Frontal cortex (tissue), 4 donors: ENCODE measurements at places on chromosomes 12 and 14. TPM values are rescaled to one million over a fixed set of nuclear protein-coding genes. Genes with fewer than 3 reads are reported as not detected.

DNA sequence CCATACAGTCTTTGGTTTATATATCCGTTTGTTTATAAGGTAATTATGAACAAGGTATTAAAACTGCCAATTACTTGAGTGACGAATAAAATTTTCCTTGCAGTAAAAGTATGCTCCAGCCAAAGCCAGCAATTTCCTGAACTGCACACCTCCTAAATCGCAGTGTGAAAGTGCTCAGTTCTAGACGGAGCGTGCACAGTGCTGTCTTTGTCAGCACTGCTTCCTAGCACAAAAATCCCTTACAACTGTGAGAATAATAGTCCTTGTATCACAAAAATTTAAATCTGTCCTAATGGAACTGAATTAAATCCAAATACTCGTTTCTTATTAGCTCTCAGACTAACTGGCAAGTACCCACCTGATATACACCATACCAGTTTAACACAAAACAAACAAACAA lies 26.3 kb downstream of the LRIG3 start:
- DNase-seq, result no peak

- DNase-seq, result no peak
These were observed 36.3 kb downstream of the PPP2R3C start for GRCh38 chr14:35085441-35085840.

DNA sequence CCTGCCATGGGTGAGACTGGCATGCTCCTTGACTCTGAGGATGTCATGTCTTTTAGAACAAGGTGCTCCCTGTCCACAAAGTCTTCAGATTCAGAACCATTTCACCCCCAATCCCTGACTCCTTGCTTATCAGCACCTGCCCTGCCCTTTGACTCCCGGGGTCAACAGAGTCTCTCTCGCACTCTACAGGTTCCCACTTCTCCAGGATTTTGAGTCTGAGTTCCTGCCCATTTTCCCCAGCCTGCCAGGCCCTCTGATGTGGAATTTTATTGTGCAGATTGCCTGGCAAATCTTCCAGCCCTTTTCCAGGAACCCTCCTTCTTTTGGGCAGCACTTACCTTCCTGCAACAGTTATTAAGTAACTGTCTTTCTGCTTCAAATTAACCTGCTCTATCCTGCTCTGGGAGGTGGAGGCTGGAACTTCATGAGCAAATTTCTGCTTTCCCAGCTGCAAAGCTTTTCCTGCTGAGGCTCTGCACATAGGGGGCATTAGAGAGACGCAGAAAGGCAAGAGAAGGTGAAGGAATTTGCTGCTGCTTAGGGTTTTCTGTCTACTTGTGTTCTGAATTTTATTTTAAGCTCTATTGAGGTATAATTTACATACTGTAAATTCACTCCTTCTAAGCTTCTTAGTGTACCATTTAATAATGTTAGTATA lies 259.1 kb downstream of the PCNX1 start:
- DNase-seq, result peak; percentile 46

DNA sequence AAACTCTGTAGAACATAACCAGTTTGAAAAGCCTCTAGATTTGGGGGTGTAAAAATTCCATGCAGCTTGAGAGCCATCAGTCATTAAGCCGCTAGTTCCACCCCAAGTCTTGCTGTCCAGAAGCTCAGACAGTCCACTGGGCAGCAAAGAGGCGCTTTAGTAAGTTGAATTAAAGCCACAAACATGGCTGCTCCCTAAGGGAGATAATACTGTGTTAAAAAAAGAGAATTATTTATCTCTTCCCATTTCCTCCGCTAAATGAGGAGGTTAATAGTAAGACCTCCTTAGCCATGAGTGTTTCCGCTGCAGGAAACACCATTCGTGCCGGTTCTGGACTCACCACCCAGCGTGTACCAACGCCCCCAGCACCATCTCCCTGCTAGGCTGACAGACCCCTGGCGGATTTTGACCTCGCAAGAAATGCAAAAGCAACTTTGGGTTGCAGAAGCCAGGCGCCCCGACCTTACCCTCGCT lies 536 bp downstream of the TM7SF3 start:
- DNase-seq, result peak; percentile 10

DNA sequence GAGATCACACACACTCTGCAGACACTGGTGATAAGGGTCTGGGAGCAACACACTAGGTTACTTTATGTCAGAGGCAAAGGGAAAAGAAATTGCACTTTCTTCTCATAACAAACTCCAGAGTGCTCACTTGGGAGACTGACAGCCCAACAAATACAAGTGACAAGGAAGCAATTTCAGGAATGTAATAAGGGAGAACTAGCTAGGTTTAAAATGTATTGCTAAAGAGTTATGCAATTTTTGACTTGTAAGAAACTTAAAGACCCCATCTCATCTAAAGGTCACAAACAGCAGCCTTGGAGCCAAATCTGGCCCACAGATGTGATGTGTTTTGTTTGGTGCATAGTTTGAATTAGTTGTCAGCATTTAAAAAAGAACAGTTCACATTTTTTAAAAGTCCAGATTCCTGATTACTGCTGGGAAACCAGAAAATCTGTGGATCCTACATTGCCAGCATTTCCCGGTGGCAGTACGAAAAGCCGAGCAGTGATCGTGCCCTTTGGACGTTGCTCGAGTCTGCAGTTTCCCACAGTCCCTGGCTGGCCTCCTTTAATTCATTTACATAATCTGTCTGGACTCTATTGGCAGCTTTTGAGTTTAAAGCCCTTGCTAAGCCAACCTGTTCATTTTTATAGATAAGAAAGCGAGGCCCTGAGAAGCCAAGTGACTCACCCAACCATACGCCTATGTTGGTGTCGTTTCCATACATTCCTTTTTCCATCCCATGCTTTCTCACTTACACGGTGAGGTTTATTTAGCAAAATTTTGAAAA lies 42.0 kb upstream of the ETV6 start:
- DNase-seq, result no peak

GRCh38 chr12:101229841-101230241 lies 19.8 kb upstream of the SLC5A8 start:
- DNase-seq, result no peak

GRCh38 chr12:82919388-82920054 lies 232.8 kb downstream of the TMTC2 start:
- DNase-seq, result no peak

DNA sequence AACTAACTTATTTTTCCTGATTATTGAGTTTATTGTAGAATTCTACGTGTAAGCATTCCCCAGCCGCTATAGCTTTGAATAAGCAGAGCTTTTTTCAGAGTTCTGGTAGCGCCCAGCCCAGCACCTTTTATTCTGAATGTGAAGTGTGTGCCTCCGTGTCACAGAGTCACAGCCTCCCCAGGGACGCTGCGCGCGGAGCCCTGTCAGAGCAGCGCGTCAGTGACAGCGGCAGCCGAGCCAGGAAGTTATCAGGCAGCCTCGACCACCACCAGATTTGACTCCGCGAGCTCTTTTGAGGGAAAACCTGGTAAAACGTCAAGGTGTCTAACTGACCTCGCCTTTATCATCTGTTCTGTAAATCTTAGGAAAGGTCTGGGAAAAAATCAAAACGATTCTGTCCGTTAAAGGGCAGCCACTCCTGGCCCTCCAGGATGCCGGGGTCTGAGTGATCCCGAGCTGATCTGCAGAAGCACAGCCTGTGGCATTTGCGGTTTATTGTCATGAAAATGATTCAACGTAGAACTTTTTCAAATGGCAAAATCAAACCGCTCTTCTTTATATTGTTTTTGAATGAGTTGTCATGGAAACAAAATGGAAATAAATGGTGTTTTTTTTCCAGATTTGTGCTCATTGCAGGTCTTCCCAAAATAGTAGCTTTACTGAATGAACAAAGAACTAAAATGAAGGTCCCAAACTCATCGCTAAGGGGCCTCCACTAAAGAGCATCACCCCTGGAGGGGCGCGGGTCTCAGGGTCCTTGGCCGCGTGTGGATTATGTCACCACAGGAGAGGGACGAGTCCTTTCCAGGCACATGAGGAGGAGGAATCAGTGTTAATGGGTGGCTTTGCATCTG lies 43.1 kb upstream of the MMP17 start:
- DNase-seq, result no peak

GRCh38 chr14:92719890-92720323 lies 28.5 kb downstream of the LGMN start:
- no peak for DNase-seq

DNA sequence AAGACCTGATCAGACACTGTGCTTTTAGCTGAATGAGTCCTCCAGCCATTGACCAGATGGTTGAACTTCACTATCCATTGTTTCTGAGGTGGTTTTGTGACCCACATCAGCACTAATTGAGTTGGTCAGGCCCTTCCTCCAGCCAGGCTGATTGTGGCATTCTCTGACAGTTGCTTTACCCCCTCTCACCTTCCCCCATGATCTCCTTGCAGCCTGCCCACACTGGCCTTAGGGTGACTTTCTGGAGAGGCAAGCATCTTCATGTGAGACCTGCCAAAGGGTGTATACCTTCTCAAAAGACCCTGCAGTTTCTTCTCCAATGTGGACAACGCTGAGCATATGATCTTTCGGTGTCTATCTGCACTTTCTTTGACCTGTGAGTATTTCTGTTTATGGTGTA lies 83.9 kb downstream of the GPATCH2L start:
- DNase-seq, result no peak

The LRTM2 gene
- 1.6 TPM for total RNA-seq

The TAS2R30 gene
- total RNA-seq, result 6.5 TPM

The ZDHHC22 gene
- total RNA-seq, result 5.7 TPM

The OVCH1 gene
- total RNA-seq, result 0.41 TPM

DNA sequence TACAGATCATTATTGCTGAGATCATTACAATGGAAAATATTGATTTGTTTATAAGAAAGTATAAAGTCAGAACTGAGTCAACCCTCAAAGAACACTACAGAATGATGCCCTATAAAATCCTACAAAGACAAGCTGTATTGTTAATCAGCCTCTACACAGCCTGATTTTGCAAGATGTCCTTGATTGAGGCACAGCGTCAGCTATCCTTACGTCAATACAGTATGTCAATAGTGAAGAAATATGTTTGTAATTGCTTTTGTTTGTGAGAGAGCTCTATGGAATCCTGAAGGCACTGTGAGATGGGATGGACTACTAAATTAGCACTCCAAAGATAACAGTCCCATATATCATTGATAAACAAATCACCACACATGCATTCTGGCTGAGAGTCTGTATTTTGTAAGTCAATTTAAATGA lies 70.7 kb downstream of the RASSF9 start:
- no peak for DNase-seq

GRCh38 chr12:113245695-113246477 lies 24.6 kb downstream of the TPCN1 start:
- no peak for DNase-seq

GRCh38 chr14:92985521-92985920 lies 62.6 kb downstream of the CHGA start:
- DNase-seq, result no peak

The AMDHD1 gene
- total RNA-seq, result 0.82 TPM

DNA sequence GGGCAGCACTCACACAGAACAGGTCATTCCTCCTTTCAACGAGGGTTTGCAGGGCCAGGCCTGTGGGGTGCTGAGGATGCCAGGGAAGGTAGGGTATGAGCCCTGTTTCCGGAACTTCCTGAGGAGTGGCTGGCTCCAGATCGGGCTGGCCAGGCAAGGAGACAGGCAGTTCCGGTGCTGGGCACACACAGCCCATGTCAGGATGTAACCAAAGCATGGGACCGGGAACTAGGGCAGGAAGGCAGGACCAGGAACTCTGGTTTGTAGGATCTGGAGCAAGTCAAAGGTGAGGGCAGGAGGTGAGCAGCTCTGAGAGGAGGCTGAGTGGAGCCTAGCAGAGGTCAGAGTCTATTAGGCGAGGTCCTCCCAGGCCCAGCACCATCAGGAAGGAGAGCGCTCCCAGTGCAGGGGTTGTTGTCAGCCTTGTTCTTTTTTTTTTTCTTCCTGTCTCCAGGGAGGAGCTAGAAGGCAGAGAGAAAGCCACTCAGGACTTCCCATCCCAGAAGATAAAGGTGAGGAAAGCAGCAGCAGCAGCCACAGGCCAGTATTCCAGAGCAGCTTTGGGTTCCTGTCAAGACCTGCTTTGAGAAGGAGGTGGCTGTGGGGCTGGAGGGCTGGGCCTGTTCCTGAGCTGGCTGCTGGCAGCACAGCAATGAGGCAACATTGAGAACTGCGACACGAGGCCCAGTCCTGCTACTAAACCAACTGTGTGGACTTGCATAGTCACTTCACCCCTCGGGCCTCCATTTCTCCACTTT lies 49.0 kb upstream of the PTGR2 start:
- no peak for DNase-seq

The DAZAP2 gene
- 34.2 TPM for total RNA-seq

The CACNA1C gene
- 20.0 TPM for total RNA-seq

The PTPN21 gene
- total RNA-seq, result 6.1 TPM

The DNAJC22 gene
- total RNA-seq, result under 0.01 TPM

DNA sequence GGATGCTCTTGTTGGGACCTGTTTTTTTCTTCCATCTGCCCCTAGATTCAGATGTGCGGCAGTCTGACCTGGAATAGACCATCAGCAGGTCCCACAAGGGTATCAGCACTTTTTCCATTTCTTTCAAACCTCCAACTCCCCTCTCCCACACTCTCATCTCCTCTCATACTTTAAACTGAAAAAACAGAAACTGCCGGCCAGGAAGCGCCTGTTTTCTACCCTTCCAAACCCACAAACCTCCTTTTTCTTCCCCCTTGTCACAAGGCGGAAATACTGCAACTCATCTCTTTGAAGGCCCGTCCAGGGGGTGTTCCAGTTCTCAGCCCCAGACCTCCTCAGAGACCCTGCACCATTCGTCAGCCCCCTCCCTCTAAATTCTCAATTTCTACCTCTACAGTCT lies 62.5 kb upstream of the FKBP4 start:
- DNase-seq, result no peak

- no peak for DNase-seq
These were observed 189.6 kb downstream of the DUSP6 start for GRCh38 chr12:89162589-89163261.

- DNase-seq, result no peak
These were observed 117.3 kb upstream of the ARID2 start for GRCh38 chr12:45612044-45612794.

DNA sequence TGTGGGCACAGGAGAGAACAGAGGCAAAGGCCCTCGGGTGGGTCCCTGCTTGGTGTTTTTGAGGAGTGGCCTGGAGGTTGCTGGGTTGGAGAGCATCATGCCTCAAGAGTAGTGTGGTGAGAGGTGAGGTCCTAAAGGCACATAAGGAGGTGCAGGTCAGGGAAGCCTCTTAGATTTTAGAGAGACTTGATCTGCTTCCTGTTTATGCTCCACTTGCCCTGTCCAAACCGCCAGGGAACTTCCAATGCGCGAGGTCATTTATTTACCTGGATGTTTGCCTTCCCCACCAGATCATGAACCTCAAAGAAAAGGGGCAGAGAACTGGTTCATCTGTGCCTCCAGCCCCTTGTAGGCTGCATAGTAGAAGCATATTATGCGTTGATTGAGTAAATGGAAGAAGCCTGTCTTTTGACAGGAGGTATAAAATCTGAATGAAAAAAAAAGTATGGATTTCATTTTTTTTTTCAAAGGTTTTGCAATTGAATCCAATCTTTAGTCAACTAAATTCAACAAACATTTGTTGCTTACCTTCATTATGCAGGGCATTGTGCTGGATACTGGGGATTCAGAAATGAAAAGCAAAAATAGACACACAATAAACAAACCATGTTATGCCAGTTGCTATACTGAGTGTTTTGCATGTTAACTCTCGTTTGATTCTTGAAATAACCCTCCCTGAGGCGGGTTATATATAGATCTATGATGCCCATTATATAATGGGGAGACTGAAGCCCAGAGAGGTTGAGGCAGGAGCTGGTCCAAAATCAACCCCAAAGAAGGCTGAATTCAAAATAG lies 485.2 kb downstream of the VRK1 start:
- DNase-seq, result no peak

GRCh38 chr12:99611117-99611516 lies 36.4 kb upstream of the GARIN6 start:
- no peak for DNase-seq
